ENCODE measurements at places on chromosomes 5 and 9.
A peak's percentile ranks its signal among the peaks of the same experiment; 100 is the strongest.

DNA sequence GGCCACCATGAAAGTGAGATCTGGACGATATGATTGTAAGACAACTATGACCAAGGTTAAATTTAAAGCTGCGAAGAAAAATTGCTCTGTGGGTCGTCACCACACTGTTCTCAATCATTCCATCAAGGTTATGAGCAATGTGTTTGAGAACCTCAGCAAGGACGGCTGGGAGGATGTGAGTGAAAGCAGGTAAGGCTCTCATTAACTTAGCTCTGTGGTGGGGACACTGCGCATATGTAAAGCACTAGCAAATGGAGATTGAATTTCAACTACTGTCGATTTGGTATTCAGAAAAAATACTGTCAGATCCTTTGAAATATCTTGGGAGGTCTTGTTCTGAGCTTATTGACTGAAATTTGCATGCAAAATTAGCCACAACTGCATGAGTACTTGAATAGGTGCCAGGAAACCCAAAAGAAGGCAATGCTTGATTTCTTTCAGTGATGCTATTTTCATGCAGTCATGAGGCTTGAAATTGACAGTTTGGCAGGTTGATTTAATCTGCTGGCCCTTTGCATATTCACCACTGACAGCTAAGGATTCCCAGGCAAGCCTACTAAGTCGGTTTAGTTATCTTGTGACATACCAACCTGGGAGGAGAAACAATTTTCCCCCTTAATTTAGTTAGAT is 183.9 kb upstream of the SH3GL2 start:
- no peak for DNase-seq

- peak; percentile 5 for DNase-seq
These were observed 539.9 kb downstream of the BRINP1 start for GRCh38 chr9:118829334-118829733.

GRCh38 chr5:132823481-132824050 is 6.9 kb downstream of the SHROOM1 start:
- DNase-seq = no peak

DNA sequence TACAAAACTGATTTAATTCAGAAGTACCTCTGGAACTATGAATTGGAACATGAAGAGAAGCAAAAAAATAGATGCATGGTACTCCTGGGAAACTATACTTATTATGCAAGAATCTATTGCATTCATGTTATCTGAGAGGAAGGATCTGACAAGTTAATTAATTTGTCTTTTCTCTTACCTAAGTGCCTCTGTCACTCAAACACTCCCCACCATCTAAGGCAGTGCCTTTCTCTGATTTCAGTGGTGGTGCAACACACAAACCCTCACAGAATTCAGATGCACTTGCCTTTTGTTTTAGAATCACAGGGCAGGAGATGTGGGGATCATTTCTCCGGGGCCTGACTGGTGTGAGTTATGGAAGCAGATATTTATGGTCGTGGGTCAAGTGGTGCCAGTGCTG is 52.5 kb upstream of the C9orf72 start:
- DNase-seq = no peak

DNA sequence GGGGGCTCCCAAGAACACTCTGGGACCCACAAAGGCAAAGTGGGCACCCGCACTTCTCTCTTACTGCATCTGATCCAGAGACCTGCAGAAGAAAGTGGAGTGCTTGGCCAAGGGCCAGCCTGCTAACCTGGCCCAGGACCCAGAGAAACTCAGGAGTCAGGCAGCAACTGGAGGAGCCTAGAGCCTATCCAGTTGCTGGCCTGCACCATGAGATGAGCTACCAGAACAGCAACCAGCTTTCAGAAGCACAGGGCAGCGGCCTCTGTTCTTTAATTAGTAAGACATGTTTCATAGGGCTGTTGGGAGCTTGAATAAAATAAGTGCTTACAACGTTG is 298.3 kb downstream of the GADD45G start:
- DNase-seq = no peak

GRCh38 chr5:137453483-137454080 is 45.5 kb downstream of the SPOCK1 start:
- DNase-seq = peak; percentile 60

DNA sequence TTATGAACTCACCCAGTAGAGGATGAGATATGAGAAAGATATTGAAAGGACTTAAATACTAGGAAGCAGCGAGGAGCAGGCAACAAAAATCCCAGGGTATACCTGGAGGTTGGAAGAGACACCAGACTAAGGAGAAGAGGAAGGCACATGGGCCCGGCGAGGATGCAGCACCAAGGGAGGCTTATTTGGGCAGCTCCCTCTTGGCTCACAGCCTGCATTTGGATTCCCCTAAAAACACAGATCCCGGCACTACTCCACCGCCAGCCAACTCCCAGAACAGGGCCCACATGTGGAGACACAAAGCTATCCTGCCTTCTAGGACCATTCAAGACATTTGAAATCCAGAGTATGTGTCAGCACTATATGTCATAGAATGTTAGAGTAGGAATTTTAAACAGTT is 199.8 kb upstream of the FBXL7 start:
- DNase-seq = no peak

GRCh38 chr5:137753691-137754187 is 424 bp downstream of the HNRNPA0 start:
- no peak for DNase-seq

DNA sequence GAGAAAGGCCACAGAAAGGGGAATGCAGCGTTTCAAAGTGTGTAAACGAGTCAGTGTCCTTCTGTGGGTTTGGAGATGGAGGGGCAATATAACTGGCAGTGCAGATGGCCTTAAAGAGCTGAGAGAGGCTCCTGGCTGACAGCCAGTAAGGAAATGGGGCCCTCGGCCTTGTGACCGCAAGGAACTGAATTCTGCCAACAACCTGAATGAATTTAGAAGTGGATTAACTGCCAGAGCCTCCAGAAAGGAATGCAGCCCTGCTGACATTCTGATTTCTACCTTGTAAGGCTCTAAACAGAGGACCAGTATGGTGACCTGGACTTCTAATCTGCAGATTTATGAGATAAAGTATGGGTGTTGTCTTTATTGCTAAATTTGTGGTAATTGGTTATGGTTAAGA is 17.5 kb upstream of the NREP start:
- DNase-seq = peak; percentile 77

DNA sequence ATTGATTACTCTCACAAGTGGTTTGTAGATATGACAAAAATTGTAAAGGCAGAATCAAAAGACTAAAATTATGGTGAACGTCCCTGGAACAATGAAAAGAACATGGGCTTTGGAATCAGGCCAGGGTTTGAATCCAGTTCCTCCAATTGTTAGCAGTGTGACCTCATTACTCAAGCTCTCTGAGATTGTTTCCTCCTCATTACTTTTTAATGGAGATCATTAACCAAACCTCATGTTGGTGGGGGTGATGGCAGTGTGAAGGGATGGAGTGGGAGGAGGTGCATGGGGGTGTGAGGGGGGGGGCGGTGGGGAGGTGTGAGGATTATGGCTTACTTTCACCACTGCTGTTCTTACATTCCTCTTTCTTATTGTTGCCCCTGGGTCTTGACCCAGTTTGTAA is 44.1 kb upstream of the FOXE1 start:
- DNase-seq = no peak

GRCh38 chr5:75513841-75514240 is 2.1 kb downstream of the POLK start:
- no peak for DNase-seq

GRCh38 chr5:78813906-78814530 is 165.4 kb upstream of the LHFPL2 start:
- peak; percentile 77 for DNase-seq

DNA sequence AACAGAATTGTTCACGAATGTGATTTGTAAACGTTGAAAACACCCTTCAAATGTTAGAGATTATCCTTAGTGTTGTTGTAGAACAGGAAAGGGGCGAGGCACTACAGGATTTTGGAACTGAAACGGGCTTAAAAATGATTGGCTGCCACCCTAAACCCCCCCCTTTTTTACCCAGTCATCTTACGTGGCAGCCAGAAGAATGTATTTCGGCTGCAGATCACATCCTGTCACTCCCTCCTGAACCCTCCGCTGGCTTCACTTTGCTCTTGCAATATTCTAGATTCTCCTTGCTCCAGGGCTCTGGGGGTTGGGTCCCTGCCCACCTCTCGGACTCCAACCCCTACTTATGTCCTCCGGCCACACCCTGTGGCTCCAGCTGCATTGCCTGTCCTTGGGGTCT is 13.9 kb upstream of the UNC5A start:
- peak; percentile 7 for DNase-seq

GRCh38 chr5:145237843-145238242 is 597.3 kb downstream of the PRELID2 start:
- DNase-seq = peak; percentile 6
